ENCODE measurements at places on chromosomes 13 and 19.

- no peak for DNase-seq
These were observed 30.3 kb upstream of the RNF113B start for GRCh38 chr13:98207416-98207815.

DNA sequence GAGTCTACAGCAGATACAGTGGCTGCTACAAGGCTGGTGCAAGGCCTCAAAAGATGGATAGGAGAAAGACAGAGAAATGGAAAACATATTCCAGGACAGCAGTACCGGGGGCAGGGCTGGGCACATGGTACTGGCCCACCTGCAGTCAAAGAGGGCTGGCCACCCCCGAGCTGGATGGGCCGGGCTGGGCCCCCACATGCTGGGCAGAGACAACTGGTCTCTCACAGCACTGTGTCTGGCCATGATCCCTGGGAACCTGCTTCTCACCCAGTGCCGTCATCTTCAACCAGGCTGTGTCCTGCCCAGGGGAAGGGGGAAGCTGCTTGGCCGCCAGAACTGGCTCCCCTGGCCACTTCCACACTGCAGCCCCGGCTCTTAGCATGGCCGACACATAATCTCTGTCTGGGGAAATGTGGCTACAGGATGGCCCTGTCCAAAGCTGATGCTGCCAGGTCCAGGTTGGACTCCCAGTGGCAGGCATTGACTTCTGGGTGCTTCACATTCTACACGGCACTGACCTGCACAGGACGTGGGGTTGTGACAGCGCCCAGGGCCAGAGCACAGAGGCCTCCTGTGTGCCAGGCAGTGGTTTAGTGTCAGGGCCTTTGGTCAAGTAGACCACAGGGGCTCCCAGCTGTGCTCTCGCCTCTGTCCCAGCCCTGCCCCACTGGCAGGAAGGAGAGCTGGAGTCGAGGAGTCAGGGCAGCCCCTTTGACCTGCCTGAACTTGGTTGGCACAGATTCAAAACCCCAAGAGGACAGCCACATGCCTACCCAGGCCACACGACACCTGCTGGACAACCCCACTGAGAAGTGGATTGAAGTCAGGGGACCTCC, 21.7 kb downstream of the PEPD start:
- no peak for DNase-seq

DNA sequence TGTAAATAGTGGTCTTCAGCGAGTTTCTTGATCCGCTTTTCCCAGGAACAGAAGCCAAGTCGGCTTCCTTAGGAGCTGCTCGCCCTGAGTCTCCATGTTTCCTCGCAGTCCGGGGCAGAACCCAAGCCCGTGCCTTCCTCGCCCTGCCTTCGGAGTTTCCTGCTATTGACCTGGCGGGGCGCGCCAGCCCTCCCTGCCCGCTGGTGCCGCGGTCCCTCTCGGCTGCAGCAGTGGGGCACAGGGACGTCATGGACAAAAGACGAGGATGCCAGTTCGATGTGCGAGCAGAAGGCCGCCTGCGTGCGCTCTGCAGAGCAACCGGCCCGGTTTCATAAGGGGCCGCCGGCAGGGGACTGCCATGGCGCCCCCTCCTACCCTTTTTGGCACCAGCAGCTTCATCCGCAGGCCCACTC, 156.6 kb downstream of the TM9SF2 start:
- no peak for DNase-seq

GRCh38 chr19:14972676-14973075, 7.0 kb downstream of the SLC1A6 start:
- DNase-seq: no peak

Data from anterior cingulate cortex (tissue), 58 donors.